ENCODE measurements at places on chromosomes 7 and 10.

DNA sequence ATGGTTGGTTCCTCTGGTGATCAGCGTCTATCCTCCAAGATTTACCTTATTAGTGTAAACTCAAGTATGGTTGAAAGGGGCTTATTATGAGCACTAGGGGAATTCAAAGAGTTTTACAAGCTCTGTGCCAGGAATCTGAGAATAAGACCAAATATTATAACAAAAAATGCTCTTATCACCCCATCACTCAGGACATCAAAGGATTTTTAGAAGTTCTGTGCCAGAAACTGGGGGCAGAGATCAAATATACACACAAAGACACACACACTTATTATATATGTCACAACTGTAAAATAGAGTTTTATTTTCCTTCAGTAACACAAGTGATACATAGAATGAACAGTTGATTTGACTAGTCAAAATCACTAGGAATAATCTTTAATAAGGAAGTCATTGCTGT lies 89.3 kb downstream of the MLLT10 start:
- no peak for DNase-seq

GRCh38 chr7:132105096-132105495 lies 471.2 kb downstream of the PLXNA4 start:
- no peak for DNase-seq

DNA sequence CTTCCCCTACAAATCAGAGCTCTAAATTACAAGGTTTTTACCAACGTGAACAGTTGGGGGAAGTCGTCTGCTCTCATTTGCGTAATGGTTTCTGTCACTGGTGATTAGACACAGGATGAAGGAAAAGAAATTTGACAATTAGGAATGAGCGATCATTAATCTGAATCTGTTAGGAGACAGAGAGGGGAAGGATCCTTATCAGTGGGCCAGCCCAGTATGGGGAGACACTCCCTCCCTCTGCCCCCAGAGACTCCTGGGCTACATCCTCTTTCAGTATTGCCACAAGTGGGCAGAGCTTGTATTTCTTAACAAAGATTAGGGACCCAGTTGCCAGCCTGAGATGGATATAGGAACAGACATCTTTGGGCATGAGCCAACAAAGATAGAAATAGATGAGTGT lies 15.5 kb downstream of the HIF1AN start:
- DNase-seq = no peak

DNA sequence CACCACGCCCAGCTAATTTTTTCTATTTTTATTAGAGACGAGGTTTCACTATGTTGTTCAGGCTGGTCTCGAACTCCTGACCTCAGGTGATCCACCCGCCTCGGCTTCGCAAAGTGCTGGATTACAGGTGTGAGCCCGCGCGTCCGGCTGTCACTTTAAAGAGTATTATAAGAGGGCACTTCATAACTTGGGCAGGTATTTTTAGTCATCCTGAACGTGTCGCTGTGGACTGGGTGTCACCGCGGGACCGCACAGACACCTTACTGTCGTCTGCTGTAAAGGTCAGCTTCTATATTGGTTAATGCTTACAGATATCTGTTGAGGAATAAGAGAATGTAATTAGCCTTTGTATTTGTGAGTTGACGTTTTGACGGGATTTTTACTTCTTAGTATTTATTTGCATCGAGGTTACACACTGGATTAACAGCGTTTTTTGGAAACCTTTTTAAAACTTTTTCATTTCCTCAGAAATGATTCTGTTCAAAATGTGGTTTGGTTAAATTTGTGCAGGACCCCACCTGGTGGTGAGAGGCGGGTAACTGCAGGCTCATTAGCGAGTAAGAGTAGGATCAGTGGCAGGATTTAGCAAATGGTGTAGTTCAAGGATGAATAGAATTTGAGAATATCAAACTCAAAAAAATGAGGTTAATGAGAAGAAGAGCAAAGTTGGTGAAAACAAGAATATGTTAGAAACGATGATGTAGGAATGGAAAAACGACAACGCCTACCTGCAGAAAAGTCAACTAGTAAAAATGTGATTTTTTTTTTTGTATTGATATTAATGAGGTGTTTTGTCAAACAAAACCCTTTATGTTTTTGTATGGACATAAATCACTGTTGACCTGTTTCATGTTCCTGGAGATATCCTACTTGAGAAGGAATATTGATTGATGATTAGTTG lies 3.2 kb downstream of the DNAJB6 start:
- DNase-seq = no peak

GRCh38 chr7:134051020-134051419 lies 76.1 kb upstream of the LRGUK start:
- no peak for DNase-seq

DNA sequence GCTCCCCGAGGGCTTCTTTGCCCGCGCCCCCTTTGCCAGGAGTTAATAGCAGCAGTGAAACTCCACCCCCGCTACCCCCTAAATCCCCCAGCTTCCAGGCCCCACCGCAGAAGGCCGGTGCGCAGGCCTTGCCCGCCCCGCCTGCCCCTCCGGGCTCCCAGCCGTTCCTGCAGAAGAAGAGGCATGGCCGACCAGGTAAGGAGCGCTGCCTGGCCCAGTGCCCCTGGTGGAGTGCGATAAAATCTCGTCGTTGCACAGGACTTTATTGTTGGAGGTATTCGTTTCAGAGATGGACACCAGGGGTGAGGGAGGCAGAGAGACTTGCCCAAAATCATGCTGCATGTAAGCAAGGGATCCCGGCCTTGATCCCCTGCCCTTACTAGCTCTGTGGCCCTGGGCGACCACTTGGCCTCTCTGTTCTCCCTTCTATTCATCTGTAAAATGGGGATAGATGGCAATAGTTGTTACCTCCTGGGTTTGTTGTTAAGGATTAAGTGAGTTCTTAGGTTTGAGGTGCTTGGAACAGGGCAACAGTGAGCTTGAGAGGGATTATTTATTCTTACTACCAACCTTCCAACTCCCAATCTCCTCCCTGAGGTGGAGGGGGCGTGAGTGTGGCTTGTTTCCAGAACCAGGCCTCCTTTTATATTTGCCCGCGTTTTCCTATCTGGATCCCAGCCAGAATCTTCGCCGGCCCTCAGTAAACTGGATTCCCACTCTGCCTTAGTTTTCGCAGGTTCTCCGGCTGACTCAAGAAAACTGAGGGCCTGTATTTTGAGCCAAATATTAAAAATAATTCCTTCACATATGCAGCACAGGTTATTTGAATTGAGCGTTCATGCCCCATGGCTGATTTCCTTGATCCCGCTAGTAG lies 78.3 kb downstream of the WIPF3 start:
- DNase-seq = no peak

- DNase-seq = no peak
Observed at GRCh38 chr10:73407495-73407894, 6.4 kb downstream of the ANXA7 start.

- DNase-seq = no peak
Observed at GRCh38 chr10:93248583-93249227, 175.0 kb downstream of the CYP26A1 start.

DNA sequence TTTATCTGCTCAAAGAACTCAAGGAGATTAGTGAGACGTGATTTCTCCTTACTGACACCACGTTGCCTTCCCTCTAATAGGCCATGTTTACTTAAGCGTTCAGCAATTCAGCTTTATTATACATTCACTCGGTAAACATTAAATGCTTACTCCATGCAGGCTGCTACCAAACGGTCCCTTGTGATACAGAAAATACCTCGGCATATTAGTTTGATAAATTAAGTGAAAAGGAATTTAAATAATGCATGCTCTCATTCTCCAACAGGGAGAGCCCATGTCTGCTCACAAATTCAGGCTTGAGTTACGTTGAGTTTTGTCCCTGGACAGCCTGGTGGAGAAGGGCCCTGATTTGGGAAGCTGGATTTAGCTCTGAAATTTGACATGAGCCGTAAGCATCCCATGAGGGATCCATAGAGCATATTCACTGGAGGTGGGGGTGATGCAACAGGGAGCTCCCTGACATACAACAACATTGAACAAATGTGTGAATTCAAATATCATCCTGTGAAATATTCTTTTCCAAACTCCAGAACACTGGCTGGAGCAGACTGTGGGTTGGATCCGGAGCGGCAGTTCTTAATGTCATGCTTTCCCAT lies 86.3 kb downstream of the TBXAS1 start:
- DNase-seq = no peak

- no peak for DNase-seq
Observed at GRCh38 chr10:132196178-132197113, 9.7 kb downstream of the DPYSL4 start.

DNA sequence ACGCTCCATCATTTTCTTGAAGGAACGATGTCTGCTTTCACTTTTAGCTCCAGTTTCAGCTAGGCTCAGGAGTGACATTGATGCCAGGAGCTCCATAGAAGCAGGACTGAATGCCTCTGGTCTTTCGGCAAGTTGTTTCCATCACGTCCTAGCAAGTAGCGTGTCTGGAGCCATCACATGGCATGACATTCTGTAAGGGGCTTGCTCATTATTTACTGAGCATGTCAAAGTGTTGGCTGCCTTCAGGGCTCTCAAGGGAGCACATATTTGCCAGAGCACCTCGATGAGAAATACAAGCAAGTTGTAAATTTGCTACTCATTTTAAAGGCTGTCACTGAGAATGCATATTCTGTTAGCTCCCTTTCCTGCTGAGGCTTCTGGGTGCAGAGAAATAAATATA lies 131.0 kb upstream of the ITGB1 start:
- no peak for DNase-seq

DNA sequence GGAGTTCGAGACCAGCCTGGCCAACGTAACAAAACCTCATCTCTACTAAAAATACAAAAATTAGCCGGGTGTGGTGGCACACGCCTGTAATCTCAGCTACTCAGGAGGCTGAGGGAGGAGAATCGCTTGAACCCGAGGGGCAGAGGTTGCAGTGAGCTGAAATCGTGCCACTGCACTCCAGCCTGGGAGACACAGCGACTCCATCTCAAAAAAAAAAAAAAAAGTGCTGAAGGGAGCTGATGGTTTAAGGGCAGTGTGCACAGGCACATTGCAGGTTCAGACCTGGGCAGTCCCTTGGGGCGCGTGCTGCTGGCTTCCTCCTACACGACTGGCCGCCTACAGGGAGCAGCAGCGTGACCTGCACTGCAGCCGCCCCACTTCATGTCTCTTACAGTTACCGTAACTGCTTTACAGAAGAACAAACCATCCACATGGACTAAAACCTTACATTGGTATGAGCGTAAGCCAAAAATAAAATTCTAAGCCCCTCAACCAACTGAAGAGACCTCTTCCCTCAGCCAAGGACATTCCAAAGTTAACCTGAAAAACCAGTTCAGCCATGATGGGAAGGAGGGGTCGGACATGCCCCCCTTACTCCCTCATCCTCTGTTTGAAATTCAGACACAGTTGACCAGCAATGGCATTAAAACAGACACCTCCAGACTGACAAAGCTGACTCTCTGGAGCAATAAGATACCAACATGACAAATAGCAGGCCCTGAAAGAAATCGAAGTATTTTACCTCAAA lies 262.2 kb downstream of the ZMYND11 start:
- DNase-seq = no peak

- no peak for DNase-seq
Observed at GRCh38 chr7:89133819-89134218, 338.3 kb upstream of the TEX47 start.

DNA sequence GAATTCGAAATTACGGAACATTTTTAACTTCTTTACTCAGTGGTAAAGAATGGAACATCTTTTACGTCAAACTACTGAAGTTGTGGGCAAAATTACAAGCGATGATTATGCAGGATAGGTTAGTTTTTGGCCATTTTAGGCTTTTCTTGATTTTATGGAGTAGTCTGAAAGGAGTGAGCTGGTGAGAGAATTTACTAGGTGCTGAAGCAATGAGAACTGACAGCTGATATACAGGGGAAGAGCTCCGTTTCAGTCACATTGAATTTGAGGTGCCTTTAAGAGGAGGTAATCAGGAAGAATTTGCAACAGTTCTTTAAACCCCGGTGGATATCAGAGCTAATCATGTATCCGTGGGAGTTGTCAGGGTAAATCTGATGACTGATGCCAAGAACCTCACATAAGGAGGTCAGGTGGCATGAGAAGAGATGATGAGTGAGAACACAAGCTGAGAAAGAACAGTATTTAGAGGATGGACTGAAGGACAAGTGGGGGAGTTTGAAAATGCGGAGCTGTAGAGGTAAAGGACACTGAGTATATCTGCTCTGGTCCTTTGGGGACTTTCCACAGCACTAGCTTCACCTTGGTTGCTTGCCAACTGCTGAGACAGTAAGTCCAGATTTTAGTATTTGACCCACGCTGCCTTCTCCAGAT lies 104.3 kb downstream of the AHR start:
- no peak for DNase-seq

- DNase-seq = no peak
Observed at GRCh38 chr7:40199076-40199802, 64.4 kb downstream of the SUGCT start.

GRCh38 chr7:33156441-33156840 lies 27.1 kb downstream of the BBS9 start:
- DNase-seq = no peak

DNA sequence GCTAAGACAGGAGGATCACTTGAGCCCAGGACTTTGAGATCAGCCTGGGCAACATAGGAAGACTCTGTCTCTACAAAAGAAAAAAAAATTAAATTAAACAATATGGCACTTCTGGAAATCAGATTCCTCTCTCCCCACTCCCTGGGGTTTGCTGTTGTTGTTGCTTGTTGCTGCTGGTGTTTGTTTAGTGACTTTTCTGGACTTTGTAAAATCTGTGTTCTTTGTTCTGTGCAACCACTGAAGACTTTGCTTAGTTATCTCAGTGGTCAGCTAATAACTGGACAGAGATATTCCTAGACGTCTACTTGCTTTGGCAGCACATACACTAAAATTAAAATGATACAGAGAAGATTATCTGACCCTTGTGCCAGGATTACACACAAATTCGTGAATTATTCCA lies 10.3 kb upstream of the WIPI2 start:
- DNase-seq = no peak

- no peak for DNase-seq
Observed at GRCh38 chr7:128812514-128813168, 17.6 kb upstream of the FLNC start.

GRCh38 chr7:29408841-29409243 lies 154.8 kb upstream of the PRR15 start:
- peak; percentile 71 for DNase-seq

GRCh38 chr10:88908194-88908593 lies 28.1 kb downstream of the STAMBPL1 start:
- no peak for DNase-seq

Data from iPS DF 6.9 (cell line).